Fibroblast of skin of right biceps (primary cell): ENCODE measurements at places on chromosomes 1 and 21.

DNA sequence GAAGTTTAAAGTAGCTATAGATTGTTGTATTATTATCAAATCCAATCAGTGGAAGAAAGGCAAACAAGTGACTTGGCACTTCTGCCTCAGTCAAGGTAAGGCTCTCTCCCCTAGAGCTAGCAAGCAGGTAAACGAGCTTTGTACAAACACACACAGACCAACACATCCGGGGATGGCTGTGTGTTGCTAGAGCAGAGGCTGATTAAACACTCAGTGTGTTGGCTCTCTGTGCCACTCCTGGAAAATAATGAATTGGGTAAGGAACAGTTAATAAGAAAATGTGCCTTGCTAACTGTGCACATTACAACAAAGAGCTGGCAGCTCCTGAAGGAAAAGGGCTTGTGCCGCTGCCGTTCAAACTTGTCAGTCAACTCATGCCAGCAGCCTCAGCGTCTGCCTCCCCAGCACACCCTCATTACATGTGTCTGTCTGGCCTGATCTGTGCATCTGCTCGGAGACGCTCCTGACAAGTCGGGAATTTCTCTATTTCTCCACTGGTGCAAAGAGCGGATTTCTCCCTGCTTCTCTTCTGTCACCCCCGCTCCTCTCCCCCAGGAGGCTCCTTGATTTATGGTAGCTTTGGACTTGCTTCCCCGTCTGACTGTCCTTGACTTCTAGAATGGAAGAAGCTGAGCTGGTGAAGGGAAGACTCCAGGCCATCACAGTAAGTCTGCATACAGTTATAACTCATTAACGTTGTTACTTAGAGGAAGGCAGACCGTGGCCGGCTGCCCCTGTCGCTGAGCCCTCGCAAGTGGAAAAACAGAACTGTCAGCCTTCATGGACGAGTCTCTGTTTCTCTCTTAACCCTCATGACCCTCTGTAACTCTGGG is at the start of gene PALMD:
Gene PALMD (plus strand): TSS at position 415 of the 833 bp plus-strand sequence. CDS start 205 bp downstream, at position 620.
- DNase-seq: peak; percentile 40

DNA sequence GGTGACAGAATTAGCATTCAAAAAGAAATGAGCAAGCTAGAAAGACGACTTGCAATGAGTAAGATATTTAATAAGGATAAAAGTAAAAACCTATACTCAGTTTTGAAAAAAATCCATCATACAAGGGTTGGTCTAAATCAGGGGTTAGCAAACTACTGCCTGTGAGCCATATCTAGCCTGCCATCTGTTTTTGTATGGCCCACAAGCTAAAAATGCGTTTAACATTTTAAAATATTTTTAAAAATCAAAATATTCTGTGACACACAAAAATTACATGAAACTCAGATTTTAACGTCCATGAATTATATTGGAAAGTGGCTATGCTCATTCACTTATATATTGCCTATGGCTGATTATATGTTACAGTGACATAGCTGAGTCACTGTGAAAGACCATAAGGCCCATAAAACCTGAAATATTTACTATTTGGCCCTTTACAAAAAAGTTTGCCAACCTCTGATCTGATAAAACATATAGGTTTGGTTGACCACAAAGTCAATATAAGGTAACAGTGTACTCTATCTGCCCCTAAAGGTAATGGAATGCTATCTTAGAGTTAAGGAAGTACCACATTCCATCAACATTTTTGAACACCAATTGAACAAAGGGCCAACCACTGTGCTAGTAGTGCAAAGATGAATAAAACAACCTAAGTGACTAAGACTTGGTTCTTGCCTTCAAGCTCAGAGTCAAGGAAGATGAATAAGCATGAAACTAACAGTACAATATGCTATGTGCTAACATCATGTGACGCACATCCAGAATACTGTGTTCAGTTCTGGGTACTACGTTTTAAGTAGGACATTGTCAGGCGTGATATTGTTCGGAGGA is 3.2 kb downstream of the IFT25 start:
- DNase-seq: no peak

- peak; percentile 64 for DNase-seq
These were observed 80.7 kb downstream of the GIPC2 start for GRCh38 chr1:78126506-78126905.

DNA sequence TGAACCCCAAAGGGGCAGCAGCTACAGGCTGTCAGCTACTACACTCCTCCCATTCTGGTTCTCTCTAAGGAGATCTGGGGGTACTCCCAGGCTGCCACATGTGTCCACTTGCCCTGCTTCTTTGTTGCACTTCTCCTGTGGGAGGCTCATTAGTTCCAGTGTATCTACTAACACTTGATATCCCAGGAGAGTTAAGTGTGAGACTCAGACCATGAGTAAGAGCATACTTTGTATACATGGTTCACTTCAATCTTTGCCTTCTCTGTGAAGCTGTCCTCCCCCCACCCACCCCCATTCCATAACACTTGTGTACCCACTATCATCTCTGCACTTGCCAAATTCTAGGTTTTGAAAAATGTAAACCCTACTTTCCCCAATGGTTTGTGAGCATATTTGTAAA is 34.9 kb upstream of the GADD45A start:
- DNase-seq: no peak

GRCh38 chr1:245156041-245156735 is 1.4 kb downstream of the KIF26B start:
- DNase-seq: peak; percentile 83

- DNase-seq: no peak
These were observed 257.1 kb downstream of the GRIK3 start for GRCh38 chr1:36776948-36777831.

DNA sequence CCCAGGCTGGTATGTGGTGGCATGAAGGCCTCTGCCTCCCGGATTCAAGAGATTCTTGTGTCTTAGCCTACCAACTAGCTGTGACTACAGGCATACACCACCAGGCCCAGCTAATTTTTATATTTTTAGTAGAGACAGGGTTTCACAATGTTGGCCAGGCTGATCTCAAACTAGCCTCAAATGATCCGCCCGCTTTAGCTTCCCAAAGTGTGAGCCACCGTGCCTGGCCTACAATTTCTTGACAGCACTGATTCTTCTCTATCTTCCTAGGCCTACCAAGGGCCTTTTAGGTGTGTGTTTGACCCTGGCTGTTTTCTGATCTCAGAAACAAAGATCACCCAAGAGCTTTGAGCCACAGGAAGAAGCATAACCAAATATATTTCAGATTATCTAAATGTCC is 540.8 kb upstream of the ADAMTS5 start:
- no peak for DNase-seq

DNA sequence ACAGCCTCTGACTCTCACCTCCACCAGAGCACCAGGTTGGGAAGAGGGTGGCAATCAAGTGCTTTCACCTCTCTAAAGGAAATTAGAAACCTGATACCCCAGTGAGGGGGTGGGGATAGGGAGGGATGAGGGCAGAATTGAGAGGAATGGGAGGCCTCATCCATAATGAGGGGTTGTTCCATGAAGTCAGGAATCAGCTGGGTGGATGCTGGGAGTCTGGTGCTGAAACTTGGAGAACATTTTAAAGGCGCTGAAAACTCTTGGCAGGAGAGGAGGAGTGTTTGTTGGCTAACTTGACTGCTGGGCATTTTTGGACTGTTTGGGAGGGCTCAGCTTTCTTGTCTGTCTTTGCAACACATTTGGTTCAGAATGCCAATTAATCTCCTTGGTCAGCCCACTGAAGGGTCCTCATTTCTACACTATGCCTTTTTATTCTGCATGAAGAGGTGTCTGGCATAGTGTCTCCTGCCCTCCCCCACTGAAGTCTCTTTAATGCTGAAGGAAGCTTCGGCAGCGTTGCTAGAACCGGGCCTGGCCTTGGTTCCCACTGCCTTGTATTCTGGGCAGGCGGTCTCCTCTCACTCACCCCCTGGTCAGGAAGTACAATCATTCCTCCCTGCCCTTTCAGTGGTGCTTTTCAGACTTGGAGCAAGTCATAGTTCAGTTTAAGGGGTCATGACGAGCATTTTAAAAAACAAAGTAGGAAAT is 2.2 kb downstream of the PHGDH start:
- peak; percentile 26 for DNase-seq

DNA sequence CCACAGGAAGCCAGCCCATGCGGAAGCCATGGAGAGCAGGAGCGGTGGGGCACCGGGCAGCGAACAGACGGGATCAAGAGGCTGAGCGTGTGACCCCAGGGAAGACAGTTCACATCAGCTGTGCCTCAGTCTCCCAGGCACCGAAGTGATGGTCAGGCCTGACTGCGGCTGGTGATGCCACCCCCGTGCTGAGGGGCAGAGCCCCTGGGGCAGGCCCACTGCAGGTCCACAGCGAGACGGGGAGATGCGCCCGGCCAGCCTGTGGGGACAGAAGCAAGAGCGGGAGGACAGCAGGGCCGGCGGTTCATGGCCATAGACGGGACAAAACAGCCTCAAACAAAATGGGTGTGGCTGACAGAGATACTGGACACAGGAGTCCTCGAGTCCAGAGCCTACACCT is 93.8 kb downstream of the RIPK4 start:
- no peak for DNase-seq

DNA sequence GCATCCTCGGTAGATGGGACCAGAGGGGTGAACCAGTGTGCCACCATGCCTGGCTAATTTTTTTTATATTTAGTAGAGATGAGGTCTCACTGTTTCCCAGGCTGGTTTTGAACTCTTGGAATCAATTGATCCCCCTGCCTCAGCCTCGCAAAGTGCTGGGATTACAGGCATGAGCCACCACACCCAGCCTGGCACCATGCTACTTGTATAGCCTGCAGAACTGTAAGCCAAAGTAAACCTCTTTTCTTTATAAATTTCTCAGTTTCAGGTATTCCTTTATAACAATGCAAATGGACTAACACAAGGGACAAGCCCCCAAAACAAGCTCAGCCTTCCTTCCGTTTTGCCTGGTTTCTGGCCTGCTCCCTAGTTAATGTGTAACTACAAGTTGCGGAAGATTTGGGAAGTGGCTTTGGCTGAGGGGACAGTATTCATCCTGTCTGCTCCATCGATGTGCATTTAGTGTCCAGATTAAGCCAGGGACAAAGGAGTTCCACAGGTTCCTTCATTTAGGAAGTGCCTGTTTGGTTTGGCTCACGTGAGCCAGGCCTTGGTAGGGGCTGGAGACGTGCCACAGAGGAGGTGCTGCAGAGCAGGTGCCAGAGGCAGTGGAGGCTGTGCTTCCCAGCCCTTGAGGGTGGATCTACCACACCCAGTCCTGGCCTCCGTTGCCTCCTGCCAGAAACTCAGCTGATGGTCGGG is 4.4 kb downstream of the AVPR1B start:
- DNase-seq: no peak

- DNase-seq: no peak
These were observed 125.1 kb upstream of the KCND3 start for GRCh38 chr1:112114540-112114939.

- DNase-seq: no peak
These were observed at the start of gene C1orf167 for GRCh38 chr1:11761988-11762406. Gene C1orf167, plus strand, starts transcription at chr1:11762193. Its CDS starts 2,208 bp downstream, at chr1:11764401.

DNA sequence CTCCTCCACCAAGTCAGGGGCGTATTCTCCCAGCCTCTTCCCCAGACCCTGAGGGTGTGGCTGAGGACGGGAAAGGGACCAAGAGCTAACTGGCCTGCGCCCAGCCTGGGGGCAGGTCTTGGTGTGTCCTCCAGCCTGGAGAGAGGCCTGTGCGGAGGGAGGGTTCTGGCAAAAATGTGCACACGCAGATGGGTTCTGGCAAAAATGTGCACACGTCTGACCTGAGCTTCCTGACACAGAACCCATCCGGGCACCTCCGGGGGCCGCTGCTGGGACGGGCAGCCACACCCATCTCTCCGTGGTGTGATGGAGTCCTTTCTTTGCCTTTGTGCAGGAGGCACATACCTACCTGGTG is 23.1 kb upstream of the PKP1 start:
- DNase-seq: no peak
